H7 (cell line): ENCODE measurements at places on chromosomes 1 and 21. TPM values are rescaled to one million over a fixed set of nuclear protein-coding genes. Genes with fewer than 3 reads are reported as not detected.

Gene AQP10
- not detected in 2 replicates for total RNA-seq

Gene MUL1
- 30.8 and 32.6 TPM in 2 replicates for total RNA-seq

Gene GPR161
- total RNA-seq = 16.6 and 20.4 TPM in 2 replicates

Gene DYNLT4
- 1.00 TPM in 1 of 2 replicates, not detected in the other for total RNA-seq

Gene SMCP
- total RNA-seq = not detected in 2 replicates

Gene PDPN
- total RNA-seq = 103 and 108 TPM in 2 replicates

Gene TMEM81
- 1.9 and 2.6 TPM in 2 replicates for total RNA-seq

Gene CCDC181
- 0.80 and 1.7 TPM in 2 replicates for total RNA-seq

Gene NPHS2
- not detected in 2 replicates for total RNA-seq

Gene WDR64
- total RNA-seq = not detected in 2 replicates

Gene S100A1
- 0.63 and 0.80 TPM in 2 replicates for total RNA-seq

Gene KRTAP19-1
- not detected in 2 replicates for total RNA-seq

Gene PBXIP1
- total RNA-seq = 43.6 and 48.5 TPM in 2 replicates

Gene GBP5
- total RNA-seq = not detected in 2 replicates

Gene CASQ1
- 4.2 and 4.4 TPM in 2 replicates for total RNA-seq

Gene PYHIN1
- total RNA-seq = not detected in 2 replicates

Gene PLD5
- 1.1 and 1.4 TPM in 2 replicates for total RNA-seq

Gene CD1B
- not detected in 2 replicates for total RNA-seq

Gene LCE1D
- total RNA-seq = not detected in 2 replicates

Gene PRRX1
- not detected in 2 replicates for total RNA-seq

Gene RABGGTB
- 117 and 142 TPM in 2 replicates for total RNA-seq

Gene LAMC1
- 116 and 163 TPM in 2 replicates for total RNA-seq

Gene TNNT2
- 0.17 TPM in 1 of 2 replicates, not detected in the other for total RNA-seq

Gene DNASE2B
- 0.38 TPM in 1 of 2 replicates, not detected in the other for total RNA-seq

Gene LEFTY1
- 2,746 and 3,860 TPM in 2 replicates for total RNA-seq

Gene CD247
- 0.33 and 0.83 TPM in 2 replicates for total RNA-seq

Gene ARHGEF10L
- 54.8 and 76.9 TPM in 2 replicates for total RNA-seq

Gene MARK1
- 13.9 and 16.3 TPM in 2 replicates for total RNA-seq

Gene CRABP2
- 137 and 190 TPM in 2 replicates for total RNA-seq

Gene MX2
- total RNA-seq = 0.45 and 2.1 TPM in 2 replicates

Gene MR1
- 0.44 TPM in 1 of 2 replicates, not detected in the other for total RNA-seq

Gene CYP4Z1
- not detected in 2 replicates for total RNA-seq

Gene MYBPH
- not detected in 2 replicates for total RNA-seq

Gene PLPPR5
- total RNA-seq = 0.41 and 0.45 TPM in 2 replicates

Gene EFNA1
- total RNA-seq = 4.9 and 6.4 TPM in 2 replicates

Gene CDK18
- total RNA-seq = 48.3 and 52.0 TPM in 2 replicates

Gene C1QB
- total RNA-seq = not detected in 2 replicates

Gene S100A7A
- not detected in 2 replicates for total RNA-seq

Gene ERI3
- total RNA-seq = 115 and 141 TPM in 2 replicates

Gene CELA2A
- total RNA-seq = not detected in 2 replicates
